Urinary bladder (tissue), 4 donors: ENCODE measurements at places on chromosomes 1 and 21. TPM values are rescaled to one million over a fixed set of nuclear protein-coding genes. Genes with fewer than 3 reads are reported as not detected.

Gene HIVEP3
- total RNA-seq = 2.8 TPM

- no peak for DNase-seq
Observed at GRCh38 chr1:7093297-7093696, 308.0 kb downstream of the CAMTA1 start.

Gene GMEB1
- total RNA-seq = 8.7 TPM

GRCh38 chr21:41399246-41399800, 26.7 kb upstream of the MX1 start:
- DNase-seq = no peak

- peak; percentile 76 for DNase-seq
Observed at GRCh38 chr1:64469977-64470664, at the start of gene CACHD1. CACHD1 (plus strand) TSS chr1:64470129; CDS start chr1:64470745, 616 bp downstream.

GRCh38 chr1:43978264-43978550, 803 bp upstream of the B4GALT2 start:
- no peak for DNase-seq

GRCh38 chr1:8679929-8680663, 137.3 kb downstream of the RERE start:
- no peak for DNase-seq

DNA sequence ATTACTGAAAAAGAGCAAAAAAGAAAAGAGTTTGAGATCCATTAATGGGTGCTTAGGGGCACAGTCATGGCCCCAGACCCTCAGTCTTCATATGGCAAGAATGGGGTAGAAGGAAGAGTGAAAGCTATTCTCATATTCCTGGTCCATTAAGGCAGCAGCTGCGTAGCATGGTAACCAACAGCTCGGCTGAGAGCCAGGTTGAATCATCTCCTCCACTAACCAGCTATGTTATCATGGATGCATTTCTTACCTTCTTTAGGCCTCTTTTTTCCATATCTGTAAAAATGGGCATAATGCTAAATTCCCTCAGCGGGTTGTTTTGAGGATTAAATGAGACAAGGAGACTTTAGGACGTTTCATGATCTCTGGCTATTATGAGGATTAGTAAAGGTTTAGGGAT, 15.0 kb upstream of the SARS1 start:
- DNase-seq = no peak

GRCh38 chr1:46535063-46535462, 16.4 kb downstream of the KNCN start:
- DNase-seq = no peak

Gene LORICRIN
- not detected for total RNA-seq

Gene CELA2B
- total RNA-seq = 0.32 TPM

Gene CACNA1E
- total RNA-seq = 0.79 TPM

- DNase-seq = no peak
Observed at GRCh38 chr1:113905435-113905861, 322 bp downstream of the DCLRE1B start.

Gene AKR7A3
- 0.53 TPM for total RNA-seq

DNA sequence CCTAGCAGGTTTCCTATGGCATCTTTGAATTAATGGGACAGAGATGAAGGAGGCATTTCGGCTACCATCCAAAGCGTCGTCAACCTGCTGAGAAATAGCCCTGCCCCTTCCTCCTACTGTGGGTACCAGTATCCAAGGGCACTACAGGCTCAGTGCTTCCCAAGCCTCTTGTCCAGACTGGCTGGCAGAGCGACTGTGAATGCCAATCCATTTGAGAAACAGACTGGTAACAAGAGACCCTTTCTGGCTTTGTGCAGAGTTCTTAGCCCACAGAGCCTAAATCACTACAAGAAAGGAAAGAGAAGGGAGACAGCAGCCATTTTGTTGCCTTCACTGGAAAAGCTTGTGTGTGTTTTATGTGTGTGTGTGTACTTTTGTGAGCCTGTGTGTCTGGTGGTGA, 115.5 kb downstream of the HMGB4 start:
- DNase-seq = no peak

Gene OR2T11
- not detected for total RNA-seq

Gene RHEX
- 12.5 TPM for total RNA-seq

Gene MCOLN2
- total RNA-seq = 0.90 TPM

Gene GBP5
- 0.95 TPM for total RNA-seq

GRCh38 chr1:6495041-6495441, 3.6 kb upstream of the PLEKHG5 start:
- no peak for DNase-seq

DNA sequence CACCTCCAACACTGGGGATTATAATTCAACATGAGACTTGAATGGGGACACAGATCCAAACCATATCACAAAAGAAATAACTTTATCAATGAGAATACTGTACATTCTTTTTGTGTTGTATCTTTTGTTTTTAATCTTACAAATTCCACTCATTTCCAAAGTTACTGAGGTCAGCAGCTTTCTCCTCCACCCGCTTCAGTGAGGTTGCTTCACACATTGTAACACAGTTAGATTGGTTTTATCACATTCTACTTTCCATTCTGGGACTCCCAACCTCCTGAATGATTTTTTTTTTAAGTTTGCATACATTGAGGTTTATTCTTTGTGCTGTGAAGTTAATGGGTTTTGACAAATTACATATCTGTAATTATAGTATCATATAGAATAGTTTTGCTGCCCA, 43.8 kb downstream of the DDAH1 start:
- no peak for DNase-seq

DNA sequence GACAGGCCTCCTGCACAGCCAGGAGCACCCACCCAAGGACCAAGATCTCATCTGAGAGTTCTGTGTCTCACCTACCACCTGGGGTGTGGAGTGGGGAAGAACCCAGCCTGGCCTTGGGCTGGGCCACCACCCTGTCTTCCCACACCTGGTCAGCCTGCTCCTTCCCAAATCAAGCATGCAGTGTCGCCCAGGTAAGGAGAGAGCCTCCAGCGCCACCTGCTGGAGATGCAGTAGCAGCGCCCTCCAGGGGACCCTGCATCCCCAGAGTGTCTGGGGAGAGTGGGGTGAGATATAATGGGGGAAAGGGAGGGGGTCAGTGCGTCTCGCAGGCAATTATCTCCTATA, 32.3 kb downstream of the KIAA2013 start:
- DNase-seq = no peak

DNA sequence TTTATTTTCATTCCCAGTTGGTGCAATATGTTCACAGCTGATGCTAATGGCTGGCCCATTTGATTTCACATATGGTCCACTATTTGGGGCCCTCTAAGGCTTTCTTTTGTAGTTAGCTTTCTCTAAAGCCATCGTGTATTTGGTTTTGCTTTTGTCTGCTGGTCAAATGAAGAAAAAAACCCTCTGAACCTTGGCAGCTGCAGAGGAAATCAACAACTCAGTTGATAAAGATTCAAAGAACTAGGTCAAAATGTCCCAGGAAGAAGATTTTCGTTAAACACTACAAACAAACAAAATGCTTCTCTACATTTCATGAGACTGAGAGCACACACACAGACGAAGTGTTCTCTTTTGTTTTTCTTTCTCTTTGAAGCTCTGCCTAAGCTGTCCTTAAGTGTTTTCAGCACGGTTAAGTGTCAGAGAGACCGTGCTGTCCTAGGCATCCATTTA, 655.0 kb downstream of the RWDD3 start:
- no peak for DNase-seq

Gene GUCA2A
- not detected for total RNA-seq

DNA sequence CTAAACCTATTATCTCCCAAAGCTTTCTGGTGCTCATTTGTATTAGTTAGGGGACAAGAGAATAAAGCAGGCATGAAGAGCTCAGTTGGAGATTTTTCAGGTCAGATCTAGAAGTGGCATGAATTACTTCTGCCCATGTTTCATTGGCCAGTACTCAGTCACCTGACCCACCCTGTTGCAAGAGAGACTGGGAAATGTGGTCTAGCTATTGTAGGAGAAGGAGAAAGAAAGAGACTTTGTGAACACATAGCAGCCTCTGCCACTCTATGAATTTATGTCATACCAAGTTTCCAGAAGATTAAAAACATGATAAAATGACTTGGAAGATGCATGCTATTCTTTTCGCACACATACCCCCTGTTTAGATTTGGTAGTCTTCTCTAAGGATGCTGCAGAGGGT, 302.3 kb upstream of the RUNX1 start:
- DNase-seq = no peak
